ENCODE measurements at places on chromosomes 2 and 18.

DNA sequence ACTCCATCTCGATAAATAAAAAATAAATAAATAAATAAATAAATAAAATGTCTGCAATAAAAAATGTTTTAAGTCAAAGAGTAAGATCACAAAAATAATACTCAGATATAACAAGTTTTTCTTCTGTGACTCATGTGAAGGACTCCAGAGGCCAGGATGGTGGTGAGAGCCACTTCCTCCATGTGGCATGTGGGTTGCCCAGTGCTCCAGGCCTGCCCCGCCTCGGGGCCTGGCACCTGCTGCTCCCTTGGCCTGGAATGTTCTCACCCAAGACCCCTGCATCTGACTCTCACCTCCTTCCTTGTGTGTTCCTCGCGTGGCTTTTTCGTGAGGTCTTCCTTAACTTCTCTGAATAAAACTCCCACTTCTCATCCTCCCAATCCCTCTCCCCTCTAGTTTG lies 77.4 kb upstream of the LDLRAD4 start:
- no peak for DNase-seq

DNA sequence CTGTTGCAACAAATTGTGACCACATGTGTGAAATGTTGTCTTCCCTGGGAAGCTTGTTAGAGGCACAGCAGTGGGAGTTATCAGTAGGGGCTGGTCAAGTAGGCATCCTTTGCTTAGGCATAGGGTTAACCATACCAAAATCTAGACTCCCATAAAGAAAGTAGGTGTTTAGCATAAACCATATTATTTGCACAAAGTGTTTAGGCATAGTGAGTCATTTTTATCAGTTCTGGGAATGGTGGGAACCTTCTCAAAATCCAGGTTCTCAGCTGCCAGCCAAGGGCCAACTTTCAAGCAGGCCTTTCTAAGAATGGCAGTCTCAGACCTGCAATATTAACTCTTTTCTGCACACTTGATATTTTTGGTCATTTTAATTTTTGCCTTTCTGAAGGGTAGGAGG lies 88.5 kb downstream of the RAB3GAP1 start:
- DNase-seq: no peak

DNA sequence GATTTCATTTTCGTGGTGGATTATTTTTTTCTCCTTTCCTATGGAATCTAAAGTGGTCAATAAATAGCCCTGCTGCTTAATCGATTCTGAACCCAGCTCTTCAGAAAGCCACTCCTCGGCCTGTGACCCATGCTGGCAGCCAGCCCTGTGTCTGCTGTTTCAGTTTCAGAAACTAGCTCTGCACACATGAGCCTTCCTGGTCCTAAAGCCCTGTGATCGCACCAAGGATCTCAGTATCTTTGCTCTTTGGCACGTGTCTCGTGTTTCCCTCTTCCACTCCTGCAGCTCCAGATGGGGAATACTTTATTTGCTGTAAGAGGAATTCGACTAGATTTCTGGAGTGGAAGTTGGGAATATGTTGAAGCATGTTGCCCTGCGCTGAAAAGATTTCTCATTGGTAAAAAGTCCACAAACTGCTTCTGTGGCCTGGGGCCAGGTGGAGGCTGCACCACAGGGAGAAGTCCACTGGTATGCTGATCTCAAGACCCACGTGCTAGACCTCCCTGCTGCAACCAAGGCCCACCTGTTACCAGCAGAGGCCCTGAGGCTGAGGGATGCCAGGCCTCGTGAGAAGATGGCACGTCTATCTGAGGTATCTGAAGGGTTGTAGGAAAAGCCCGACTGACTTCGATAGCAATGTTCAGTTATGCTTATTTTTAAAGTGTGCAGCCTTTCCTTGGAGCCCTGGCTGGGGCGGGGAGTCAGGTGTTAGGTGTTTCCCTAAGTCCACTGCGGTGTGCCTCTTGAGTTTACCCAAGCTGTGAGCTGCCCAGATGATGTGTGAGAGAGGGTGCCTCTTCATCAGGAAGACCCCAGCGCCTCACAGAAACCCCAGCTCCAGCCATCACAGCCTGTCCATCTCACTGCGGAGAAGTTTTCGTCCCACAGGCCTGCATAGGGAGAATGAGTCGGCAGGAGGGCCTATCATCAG lies 33.6 kb upstream of the CELF4 start:
- DNase-seq: no peak

DNA sequence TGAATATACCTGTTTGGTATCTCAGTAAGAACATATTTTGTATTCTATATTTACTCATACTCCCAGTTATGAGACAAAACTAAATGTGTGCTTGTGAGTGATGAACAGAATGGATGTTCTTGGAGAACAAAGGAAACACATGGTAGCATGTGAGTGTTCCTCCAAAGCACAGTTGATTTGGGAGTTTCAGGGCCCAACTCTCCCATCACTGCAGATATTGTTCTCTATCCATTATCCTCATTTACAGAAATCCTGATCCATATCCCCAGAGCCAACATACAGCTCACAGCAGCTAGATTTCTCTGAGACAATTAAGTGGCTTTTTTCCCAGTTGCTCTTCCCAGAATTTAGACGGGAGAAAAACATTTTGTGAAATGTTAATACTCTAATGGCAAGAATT lies 75.6 kb upstream of the MAPRE2 start:
- no peak for DNase-seq

GRCh38 chr2:144330951-144331673 lies 188.8 kb downstream of the ZEB2 start:
- DNase-seq: no peak

- no peak for DNase-seq
Measured at GRCh38 chr2:47056868-47057686, 98.0 kb downstream of the STPG4 start.

DNA sequence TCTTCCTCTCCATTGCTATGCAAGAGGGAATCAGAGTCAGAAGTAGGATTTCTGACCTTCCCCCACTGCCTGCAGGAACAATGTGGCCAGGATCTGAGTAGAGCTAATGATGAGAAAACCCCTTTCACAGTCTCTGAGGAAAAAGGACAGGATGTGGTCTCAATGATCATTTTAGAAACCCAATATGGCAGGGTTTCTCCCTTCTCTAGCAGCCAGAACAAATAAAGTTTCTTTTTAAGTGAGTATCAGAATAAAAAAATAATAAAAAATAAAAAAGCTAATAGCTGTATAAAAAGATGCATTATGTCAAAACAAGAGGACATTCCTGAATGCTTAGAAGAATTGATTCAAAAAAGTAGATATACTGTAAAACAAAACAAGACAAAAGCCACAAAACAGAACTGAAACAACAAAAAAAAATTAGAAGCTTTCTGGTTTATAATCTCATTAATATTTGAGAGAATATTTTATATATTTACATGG lies 1124.9 kb upstream of the ZEB2 start:
- DNase-seq: peak; percentile 9

DNA sequence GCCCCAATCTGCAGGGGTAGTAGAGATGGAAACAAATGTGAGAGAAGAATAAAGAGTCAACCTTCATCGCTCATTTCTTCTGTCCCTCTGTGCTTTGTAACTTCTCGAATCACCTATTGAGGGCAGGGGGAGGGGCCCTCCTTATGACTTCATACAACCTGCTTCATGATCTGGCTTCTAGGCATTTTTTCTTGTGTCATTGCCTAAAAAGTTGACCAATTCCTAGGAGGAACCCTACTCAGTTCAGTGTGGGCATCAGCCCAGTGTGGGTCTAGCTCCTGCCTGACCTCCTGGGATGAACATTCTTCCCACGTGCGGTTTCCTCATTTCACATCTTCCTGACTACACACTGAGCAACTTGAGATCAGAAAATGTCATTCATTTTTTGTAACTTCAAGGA lies 46.3 kb upstream of the CREB1 start:
- no peak for DNase-seq

GRCh38 chr2:222795450-222796357 lies 65.1 kb upstream of the ACSL3 start:
- no peak for DNase-seq

- no peak for DNase-seq
Measured at GRCh38 chr2:122081751-122082150, 326.3 kb downstream of the TSN start.

- no peak for DNase-seq
Measured at GRCh38 chr2:27133195-27133875, 1.1 kb downstream of the PREB start.

DNA sequence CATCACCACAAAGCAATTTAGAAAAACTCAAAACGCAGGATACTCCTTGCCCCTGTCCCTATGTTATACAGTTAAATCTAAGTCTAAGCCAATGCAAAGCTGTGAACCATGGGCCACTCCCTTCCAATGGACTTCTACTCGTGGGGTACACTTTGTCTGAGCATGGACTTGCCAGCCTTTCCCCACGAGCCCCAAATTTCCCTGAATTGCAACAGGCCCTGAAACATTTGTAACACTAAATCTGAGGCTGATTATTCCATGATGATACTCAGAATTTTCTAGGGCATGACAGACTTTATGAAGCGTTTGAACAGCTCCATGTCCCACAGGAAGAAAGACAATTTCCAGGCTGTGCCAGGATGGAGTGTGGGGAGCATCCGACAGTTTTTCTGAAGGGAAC lies 189.6 kb downstream of the TXNL1 start:
- DNase-seq: no peak

DNA sequence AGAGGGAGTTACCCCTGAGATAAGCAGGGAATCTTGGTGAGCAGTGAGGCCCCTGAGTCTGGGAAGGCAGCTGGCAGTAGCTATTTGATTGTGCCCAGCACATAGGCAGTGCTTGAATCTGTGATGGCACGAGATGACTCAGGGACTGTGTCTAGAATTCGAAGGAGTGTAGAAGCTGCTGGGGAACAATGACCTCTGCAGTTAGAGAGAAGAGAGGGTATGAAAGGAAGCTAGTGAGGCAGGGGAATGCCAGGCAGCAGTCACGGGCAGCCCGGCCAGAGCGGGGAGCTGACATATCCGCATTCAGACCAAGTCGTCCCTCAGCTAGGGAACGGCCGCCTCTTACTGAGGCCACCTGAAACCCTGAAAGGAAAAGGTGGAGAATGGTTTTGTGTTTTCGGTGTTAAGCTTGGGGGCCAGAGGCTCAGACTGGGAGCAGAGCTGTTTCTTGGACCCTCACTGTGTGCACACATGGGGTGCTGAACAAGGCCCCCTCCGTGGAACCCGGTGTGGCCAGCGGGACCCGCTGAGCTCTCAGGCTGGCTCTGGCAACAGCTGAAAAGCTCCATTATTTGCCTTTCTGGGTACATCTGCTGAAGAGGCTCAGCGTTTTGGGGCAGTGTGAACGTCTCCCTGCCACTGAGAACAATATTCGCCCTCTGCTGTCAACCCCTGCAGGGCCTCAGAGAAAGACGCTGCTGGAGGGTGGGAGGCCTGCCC lies 32.9 kb downstream of the ARHGEF4 start:
- DNase-seq: no peak
